ENCODE measurements at places on chromosomes 2 and 18. TPM values are rescaled to one million over a fixed set of nuclear protein-coding genes. Genes with fewer than 3 reads are reported as not detected.

DNA sequence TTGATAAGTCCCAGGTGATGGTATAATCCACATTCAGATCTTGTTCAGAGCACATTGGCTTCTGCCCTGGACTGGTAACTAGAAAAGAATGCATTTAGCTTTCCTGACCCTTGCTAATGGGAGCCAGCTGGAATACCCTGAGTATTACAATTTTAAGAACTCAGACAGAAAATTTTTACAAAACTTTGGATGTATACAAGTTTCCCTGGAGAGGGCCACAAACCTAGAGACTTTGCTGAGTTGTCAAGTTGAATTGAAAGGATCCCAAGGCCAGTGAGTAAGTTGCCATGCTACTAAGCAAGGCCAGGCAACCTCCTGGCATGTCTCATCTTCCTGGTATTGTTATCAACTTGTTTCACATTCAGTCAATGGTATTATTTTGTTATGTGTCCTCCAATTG, 20.0 kb upstream of the NABP1 start:
- no peak for DNase-seq

DNA sequence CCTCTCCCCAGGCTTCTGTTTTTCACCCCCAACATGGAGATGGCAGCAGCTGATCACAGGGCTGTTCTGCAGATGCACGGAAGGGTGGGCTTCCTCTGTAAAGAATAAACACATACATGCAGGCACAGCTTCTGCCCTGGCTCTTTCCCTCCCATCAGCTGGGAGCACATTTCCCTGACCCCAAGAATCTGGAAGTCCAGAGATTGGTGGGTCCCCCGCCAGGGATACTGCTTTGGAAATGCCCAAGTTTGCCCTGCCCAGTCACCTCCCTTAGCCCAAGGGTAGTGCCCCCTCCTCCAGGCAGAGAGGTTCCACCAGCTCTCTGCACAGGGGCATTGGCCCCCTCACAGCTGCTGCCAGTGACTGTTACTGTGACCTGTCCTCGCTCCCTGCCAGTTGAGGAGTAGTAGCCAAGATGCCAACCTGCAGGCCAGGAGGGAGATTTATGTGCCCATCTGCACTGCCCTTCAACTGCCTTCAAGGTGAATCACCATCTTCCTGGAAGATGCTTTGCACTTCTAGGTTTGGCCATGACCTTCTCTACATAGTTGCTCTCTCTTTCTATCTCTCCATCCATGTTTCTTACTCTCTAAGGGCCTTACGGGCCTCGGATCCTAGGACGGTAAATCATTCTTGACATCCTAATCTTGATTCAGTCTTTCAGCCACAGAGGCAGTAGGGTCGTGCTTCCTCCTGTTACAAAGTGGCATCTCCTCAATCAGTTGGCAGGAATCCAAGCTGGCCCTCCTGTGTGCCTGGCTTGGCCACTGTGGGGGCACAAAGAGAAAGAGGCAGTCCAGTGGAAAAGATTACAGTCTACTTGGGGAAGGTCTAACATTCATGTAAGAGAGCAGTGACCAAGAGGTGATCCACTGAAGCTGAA, 121.8 kb downstream of the CTIF start:
- DNase-seq = no peak

REEP1 gene
- 3.2 TPM for polyA plus RNA-seq

KCNS3 gene
- polyA plus RNA-seq = 6.5 TPM

- DNase-seq = no peak
Measured at GRCh38 chr2:128563348-128563687, 244.7 kb upstream of the HS6ST1 start.
